ENCODE measurements at places on chromosomes 2 and 18.

DNA sequence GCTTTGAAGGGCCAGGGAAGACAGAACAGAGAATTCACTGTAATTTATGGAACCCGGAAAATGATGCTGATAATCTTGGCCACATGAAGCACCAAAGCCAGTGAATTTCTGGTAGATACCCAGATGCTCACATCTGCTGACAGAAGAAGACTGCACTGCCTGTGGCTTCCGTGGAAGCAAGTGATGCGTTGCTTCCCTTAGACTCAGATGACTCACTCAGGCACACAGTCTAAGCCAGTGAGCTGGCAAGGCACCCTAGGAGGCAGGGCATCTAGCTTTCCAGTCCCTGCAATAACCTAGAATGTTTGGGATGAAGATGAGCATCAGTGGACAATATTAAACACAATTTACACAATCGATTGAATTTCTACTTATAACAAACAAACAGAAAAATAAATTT, 284.7 kb downstream of the CMPK2 start:
- DNase-seq = peak; percentile 21

DNA sequence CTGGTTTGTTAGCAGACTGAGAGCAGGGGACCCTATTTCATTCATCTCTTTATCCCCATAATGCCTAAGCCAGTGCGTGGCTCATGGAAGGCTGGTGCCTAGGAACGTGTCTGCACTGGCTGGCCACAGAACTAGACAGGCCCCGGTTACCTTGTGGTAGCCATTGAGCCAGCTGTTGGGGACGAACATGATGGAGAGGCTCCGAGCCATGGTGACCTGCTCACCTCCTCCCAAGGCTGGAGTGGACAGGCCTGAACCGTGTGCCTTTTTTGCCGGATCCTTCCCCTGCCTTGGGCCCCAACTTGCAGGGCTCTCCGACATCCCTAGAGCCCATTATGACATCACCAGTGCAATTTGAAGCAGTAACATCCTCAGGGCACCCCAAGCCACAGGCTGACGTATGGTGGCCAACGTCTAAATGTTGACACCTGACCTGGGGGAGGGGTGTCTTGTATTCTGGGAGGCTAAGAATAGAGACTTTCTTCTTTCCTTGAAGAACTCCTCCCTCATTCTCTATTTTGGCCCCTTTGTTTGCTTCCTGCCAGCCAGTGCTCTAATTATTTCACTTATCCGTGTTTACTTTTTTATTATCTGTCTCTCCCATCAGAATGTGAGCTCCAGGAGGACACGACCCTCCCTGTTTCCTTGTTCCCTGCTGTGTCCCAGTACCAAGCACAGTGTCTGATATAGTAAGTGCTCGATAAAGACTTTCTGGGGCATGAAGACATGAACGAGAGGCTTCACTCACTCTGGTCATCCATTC, 12.2 kb upstream of the DNPEP start:
- DNase-seq = no peak

GRCh38 chr2:174350018-174350417, 15.3 kb downstream of the SP9 start:
- no peak for DNase-seq

- DNase-seq = peak; percentile 19
Observed at GRCh38 chr2:54899576-54900200, 150.6 kb downstream of the RTN4 start.

DNA sequence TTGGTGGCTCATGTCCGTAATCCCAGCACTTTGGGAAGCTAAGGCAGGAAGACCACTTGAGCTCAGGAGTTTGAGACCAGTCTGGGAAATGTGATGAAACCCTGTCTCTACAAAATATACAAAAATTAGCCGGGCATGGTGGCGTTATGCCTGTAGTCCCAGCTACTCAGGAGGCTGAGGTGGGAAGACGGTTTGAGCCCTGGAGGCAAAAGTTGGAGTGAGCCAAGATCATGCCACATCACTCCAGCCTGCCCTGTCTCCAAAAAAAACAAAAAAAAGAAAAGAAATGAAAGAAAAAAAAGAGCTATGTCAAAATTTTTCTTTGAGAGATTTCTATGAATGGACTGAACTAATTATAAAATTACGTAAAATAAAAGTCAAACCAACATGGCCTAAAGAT, 34.7 kb downstream of the ROCK2 start:
- DNase-seq = no peak

- DNase-seq = no peak
Observed at GRCh38 chr2:71006955-71007799, 12.5 kb upstream of the TEX261 start.

DNA sequence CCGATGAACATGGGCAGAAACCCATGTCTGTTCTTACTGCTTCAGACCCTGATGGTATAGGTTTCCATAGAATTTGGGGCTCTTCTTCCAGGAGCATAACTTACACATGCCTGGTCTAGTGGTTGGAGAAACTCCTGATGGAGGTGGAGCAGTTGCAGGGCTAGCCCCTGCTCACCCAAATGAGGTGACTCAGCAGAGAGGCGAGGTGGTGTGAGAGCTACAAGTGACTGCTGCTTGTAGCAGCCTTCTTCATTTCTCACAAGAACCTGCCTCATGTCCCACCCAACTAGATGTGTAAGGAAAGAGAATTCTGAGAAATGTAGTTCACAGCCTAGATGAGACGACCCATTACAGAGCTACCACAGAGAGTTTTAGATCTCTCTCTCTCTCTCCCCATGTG, 105.3 kb downstream of the ZNF407 start:
- DNase-seq = no peak

- DNase-seq = no peak
Observed at GRCh38 chr2:98294711-98295110, 51.5 kb upstream of the CNGA3 start.

DNA sequence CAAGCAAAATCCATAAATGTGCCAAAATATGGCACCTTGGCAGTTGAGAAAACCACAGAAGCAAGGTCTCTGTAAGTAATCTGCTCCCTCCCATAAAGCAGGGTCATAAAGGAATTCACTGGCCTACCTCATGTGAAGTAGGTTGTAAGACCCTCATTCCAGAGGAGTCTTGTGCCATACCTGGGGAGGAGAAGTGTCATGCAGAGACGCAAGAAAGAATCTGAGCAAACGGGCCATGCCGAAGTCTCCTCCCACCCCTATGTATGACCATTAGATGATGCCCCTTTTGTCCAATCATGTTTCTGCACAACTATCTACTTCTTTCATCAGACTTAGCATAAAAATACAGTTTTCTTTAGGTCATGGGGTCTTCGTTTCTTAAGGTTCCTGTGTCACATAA, 14.6 kb downstream of the NMUR1 start:
- DNase-seq = no peak

DNA sequence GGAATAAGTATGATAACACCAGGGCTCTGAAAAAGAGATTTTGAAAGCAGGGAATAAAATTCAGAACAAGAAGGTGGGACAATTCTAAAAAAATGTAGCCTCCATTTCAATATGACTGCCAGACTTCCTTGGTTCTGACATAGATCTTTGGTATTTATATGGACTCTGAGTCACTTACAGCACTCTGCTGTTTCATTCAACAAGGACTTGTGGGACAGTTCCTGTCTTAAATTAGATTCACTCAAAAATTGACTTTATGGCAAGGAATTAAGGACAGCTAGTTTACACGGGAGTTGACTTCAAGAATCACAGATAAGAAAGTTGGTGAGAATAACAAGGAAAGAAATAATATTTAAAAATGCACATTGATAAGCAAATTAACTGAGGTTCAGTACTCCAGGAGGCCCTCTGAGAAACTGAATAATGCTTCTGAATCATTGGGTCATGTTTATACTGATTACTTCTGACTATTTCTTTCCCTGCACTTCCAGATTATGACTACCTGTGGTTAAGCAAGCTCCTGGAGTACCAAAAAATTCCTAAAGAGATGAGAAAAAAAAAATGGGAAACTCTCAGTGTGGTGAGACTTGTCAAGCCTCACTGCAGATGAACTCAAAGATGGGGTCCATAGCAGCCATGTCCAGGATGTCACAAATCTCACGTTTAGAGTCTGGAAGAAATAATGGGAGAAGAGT, 828.3 kb upstream of the PIK3C3 start:
- no peak for DNase-seq

- no peak for DNase-seq
Observed at GRCh38 chr18:2197946-2198345, 373.4 kb downstream of the METTL4 start.

- no peak for DNase-seq
Observed at GRCh38 chr2:46656640-46657039, 177.3 kb downstream of the TMEM247 start.

DNA sequence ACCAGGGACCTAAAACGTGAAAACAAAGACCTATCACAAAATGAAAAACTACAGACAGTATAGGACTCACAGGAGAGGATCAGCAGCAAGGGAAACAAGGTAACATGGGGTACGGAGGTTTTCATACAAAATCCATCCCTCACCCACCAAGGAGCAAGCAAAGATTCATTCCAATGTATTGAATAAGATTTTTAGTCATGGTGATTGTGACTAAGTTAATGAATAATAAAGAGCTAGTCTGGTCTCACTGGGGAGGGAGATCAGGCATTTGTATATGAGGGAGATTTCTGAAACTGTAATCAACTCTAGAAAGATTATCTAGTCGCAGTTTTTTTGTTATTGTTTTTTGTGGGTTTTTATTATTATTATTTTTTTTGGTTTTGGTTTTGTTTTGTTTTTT, 336.5 kb upstream of the MMADHC start:
- no peak for DNase-seq

- no peak for DNase-seq
Observed at GRCh38 chr2:177889818-177890460, 182.6 kb downstream of the PDE11A start.

GRCh38 chr2:109562421-109562820, 51.3 kb downstream of the SEPTIN10 start:
- no peak for DNase-seq

DNA sequence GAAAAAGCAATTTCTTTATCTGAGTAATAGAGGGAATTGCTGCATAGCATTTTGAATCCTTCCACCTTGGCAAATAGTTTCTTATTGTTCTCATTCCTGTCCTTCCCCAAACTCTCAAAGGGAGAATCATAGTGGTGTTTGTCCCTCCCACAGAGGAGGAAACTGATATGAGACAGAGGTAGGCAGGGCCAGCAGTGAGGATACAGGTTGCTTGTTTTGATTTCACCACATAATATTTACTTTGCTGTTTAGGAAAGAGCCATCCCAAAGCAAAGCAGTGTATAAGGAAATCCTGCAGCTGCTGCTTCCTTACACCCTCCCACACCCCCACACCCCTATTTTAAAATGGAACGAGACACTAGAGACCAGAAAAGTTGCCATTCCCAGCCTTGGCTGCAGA, 195.3 kb downstream of the SETBP1 start:
- DNase-seq = no peak

DNA sequence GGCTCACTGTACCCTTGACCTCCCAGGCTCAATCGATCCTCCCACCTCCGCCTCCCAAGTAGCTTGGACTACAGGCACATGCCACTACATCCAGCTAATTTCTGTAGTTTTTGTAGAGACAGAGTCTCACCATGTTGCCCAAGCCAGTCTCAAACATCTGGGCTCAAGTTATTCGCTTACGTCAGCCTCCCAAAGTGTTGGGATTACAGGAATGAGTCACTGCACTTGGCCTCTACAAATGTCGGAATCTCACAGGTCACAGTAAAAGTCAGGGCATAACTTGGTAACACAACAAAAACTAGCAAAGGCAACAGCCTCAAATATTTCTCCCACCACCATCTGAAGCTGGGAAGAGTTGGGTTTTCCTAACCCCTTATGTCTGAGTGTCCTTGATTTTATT, 25.3 kb downstream of the SCG2 start:
- peak; percentile 94 for DNase-seq
